T-helper 17 cell (primary cell): ENCODE measurements at places on chromosomes 5 and 9.

DNA sequence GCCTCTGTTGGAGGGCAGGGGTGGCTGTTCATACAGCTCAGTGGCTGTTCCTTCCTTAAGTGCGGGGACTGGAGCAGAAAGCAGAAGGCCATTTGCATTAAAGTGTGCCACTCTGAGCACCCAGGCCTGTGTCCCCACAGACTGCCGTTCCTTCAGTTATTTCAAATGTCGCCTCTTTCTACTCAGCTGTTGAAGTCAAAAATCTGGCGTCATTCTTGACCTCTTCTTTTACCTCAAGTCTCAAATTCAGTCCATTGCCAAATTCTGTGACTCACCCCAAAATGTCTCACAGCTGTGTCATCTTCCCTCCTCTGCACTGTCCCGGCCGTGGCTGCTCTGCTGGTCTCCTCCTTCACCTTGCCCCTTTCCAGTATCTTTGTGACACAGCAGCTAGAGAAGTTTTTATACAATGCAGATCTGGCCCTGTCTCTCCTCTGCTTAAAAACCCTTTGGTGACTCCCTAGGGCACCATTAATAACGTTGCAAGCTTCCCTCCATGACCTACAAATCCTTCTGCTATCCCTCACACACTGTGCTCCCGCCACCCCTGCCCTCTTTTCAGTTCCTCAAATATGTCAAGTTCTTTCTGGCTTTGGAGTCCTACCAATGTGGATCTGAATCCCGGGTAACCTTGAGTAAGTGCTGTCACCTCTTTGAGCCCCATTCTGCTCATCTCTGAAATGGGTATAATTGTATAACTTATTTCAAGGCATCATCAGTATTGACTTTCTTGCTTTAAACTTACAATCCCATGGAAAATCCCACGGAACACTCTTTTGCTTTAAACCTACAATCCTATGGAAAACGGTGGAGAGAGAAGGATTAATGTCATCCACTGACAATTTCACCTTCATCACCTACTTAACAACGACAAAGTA, 98.3 kb upstream of the BOD1 start:
- no peak for DNase-seq

GRCh38 chr5:73858054-73858453, 232.1 kb downstream of the ARHGEF28 start:
- no peak for DNase-seq

DNA sequence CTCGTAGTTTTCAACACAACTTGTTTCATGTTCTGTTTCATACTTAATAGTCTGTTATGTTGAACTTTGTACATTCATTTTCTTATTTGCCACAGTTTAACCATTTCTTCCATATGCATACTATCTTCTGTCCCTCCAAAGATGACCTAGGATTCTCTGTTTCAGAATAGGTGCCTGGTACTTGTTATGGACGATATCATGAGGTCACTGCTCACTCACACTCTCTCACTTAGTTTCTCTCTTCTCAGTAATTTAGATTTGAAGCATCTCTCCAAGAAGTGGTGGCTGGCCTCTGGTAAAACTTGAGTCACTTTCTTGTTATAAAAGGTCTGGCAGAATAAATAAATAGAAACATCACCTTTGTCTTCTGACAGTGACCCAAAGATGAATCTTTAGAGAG, 28.4 kb downstream of the FBXO38 start:
- DNase-seq = no peak

DNA sequence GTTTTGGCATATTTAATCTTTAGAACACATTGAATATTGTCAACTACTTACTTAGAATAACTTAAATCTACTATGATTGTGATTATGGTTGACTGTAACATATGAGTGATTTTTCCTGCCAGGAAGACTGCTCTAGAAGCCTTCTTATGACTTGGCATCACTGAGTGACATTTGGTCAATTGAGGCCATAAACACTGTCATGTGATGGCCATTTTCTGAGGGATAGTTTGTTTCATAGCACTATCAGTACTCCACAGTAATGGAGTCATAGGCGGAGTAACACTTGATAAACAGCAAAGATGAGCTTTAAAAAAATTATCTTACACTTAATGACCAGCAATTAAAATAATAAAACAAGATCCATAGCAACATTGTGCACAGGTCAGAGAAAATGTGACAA, 31.0 kb downstream of the C9orf40 start:
- no peak for DNase-seq

GRCh38 chr5:155504606-155505005, 491.1 kb downstream of the KIF4B start:
- DNase-seq = no peak

DNA sequence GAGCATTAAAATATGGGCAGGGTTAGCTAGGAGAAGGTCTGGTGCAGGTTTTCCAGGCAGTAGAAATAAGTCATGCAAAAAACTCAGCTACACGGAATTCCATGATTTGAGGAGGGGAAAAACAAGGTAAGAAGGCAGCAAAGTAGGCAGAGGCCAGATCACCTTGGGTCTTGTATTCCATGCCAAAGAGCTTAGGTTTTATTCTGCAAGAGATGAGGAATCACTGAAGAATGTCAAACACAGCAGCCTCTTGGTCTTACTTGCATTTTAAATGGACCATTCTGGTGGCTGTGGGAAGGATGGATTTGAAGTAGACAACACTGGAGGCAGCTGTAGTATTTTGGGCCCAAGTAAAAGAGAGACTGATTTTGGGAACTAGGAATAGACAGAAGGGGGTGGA, 8.6 kb downstream of the TRPM3 start:
- DNase-seq = no peak

- no peak for DNase-seq
These were observed 19.0 kb upstream of the C1QTNF3 start for GRCh38 chr5:34061993-34062392.

DNA sequence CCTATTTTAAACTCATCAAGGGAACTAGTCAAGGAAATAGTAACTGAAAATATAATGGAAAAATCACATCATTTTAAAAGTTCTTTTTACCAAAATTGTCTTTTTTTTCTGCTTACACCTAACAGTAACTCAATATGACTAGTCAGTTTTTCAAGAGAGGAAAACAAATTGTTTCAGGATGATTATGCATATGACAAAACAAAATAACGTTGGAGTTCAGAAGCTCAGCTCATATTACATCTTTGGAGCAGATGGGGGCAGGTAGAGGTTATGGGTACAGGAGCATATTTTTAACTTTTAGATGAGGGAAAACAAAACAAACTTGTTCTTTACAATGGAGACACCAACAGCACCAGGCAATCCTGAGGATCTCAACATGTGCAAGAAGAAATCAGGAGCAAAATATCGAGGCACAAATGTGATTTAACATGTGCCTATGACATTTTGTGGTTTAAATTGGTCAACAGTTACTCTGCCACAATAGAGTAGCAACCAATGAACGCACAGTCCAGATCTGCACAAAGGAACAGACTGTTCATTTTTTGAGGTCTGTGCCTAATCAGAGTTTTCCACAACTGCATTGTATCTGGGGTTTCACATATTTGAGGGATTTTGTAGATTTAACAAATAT, 659.0 kb downstream of the ANXA1 start:
- no peak for DNase-seq

GRCh38 chr5:168879929-168880328, 300.8 kb upstream of the PANK3 start:
- DNase-seq = no peak

- no peak for DNase-seq
These were observed 981 bp downstream of the TCOF1 start for GRCh38 chr5:150358261-150359095.

GRCh38 chr9:85137696-85138095, 468.2 kb downstream of the NTRK2 start:
- no peak for DNase-seq
